Right renal pelvis (tissue), 4 donors: ENCODE measurements at places on chromosomes 7 and 10. TPM values are rescaled to one million over a fixed set of nuclear protein-coding genes. Genes with fewer than 3 reads are reported as not detected.

- no peak for DNase-seq
These were observed 318.9 kb downstream of the AHR start for GRCh38 chr7:17617380-17617779.

The PTPRN2 gene
- 9.2 TPM for polyA plus RNA-seq

DNA sequence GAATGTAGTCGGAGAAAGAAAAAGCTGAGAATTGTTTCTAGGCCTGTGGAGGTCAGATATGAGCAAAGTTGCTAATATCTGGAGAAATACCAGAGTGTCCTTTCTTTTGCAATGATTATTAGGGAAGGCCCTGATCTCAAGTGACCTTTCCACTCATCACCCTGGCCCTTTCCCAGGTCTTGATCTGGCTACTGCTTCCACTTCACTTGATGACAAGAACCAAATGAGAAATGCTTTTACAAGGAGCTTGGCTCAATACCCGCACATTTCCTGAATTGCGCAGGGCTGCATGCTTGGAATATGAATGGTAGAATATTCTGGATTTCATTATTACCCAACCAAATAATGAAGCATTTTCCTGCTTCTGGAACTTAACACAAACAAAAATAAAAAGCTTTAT is 104.6 kb downstream of the ITGB8 start:
- no peak for DNase-seq

DNA sequence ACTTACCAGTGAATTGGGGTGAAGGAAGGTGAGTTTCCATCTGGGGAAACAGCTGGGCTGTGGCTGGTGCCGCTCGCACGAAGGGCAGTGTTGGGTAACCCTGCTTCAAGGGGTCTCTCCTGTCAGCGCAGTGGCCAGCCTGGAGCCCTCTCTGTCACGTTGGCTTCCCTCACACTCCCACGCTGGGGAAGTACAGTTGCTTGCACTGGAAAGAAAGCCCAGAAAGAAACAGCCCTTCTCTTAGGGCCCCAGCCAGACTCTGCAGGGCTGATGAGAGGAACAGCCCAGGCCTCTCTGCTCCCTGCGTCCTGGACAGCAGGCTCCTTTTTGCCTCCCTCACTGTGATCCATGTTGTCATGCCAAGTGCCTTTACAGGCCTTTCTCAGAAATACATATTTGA is 40.3 kb upstream of the TRIM8 start:
- DNase-seq, result no peak

- DNase-seq, result no peak
These were observed 90.7 kb upstream of the TMEM168 start for GRCh38 chr7:112880818-112881418.

The ACHE gene
- polyA plus RNA-seq, result 7.1 TPM

The SCIN gene
- 119 TPM for polyA plus RNA-seq

GRCh38 chr10:29946953-29947700 is 112.3 kb downstream of the JCAD start:
- DNase-seq, result no peak

GRCh38 chr7:155766386-155766785 is 45.9 kb downstream of the SHH start:
- no peak for DNase-seq

The AIFM2 gene
- polyA plus RNA-seq, result 5.8 TPM

The GIMAP2 gene
- polyA plus RNA-seq, result 7.2 TPM

DNA sequence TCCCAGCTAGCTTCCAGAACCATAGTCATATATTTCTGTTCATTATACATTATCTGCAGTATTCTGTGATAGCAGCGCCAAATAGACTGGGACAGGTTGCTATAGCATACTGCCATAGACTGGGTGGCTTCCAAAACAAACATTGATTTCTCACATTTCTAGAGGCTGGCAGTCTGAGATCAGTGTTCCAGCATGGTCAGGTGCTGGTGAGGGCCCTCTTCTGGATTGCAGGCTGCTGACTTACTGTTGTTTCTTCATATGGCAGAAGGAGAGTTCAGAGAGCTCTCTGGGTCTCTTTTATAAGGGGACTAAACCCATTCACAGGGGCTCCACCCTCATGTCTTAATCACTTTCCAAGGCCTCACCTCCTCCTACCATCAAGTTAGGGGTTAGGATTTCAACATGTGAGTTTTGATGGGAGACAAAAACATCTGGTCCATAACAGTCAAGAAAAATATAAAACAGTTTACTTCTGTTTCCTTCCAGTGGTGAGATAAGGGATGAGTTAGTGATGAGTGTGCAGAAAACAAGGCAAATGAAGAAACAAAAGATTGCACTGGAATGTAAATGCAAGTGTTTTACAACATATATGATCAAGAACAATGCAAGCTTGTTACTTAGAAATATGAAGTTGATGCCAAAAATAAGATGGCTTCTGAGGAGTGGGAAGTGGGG is 399.0 kb upstream of the C7orf33 start:
- no peak for DNase-seq

DNA sequence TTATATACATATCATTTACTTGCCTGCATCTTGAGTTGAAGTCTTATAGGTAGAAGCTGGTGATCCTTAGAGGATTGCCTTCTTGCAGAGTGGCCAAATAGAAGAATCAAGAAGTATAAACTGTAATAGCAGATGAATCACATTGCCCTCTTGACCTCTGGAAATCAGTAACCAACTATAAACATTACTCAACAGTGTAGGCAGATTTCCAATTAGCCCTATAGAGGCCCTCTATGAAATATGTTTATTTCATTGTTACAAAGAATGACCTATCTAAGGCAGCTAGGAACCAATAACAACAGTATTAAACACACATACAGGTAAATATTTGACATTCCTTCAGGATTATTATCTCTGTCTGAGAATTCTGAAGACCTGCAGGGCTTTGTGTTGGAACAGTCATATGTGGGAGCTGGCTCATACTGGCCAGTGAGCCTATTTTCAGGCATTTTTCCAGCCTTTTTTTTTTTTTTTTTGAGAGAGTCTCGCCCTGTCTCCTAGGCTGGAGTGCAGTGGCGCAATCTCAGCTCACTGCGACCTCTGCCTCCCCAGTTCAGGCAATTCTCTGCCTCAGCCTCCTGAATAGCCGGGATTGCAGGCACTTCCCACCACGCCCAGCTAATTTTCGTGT is 7.2 kb upstream of the SRI start:
- no peak for DNase-seq

GRCh38 chr7:33691180-33691579 is 214.2 kb upstream of the BMPER start:
- DNase-seq, result no peak

The GRID2IP gene
- polyA plus RNA-seq, result 0.78 TPM

The CNNM1 gene
- polyA plus RNA-seq, result 1.9 TPM

The PLEKHS1 gene
- 0.20 TPM for polyA plus RNA-seq

- DNase-seq, result no peak
These were observed 35.8 kb downstream of the TAX1BP1 start for GRCh38 chr7:27775782-27776181.

The INHBA gene
- polyA plus RNA-seq, result 6.1 TPM

DNA sequence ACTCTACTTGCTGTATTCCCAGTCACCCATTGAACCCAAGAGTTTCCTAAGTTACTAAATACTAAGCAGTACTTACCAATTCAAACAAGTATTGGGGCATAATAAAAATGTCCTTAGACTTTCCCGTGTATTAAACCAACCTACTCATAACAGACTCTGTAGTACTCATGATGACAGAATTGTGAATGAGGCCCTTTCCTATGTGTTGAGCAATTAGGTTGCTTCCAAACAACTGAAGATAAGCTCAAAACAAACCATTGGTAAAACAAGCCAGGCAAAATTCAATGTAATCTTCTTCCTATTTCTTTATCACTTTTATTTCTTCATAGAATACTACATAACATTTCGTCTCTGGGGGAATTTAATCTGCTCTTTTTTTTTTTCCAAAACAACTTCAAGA is 106.5 kb upstream of the ANK3 start:
- no peak for DNase-seq

GRCh38 chr7:110918949-110919548 is 171.9 kb upstream of the LRRN3 start:
- no peak for DNase-seq

The ZNF804B gene
- polyA plus RNA-seq, result 0.45 TPM

DNA sequence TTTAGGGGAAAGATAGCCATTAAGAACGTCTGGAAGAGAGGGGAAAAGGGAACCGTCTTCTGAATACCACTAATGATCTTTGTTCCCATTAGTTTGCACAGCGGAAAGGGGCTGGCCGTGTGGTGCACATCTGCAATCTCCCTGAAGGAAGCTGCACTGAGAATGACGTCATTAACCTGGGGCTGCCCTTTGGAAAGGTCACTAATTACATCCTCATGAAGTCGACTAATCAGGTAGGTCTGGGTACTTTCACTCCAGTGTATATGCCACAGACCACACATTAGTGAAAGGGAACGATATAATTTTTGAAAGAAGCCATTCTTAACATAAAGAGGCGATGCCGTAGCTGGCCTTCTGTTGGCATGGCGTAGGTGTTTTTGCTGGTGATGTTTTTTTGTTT is 74.3 kb upstream of the PDCD4 start:
- DNase-seq, result no peak

The NPC1L1 gene
- polyA plus RNA-seq, result 3.9 TPM

- no peak for DNase-seq
These were observed 8.4 kb upstream of the TRDMT1 start for GRCh38 chr10:17209881-17210280.

- no peak for DNase-seq
These were observed 21.4 kb downstream of the DPCD start for GRCh38 chr10:101609481-101609880.

DNA sequence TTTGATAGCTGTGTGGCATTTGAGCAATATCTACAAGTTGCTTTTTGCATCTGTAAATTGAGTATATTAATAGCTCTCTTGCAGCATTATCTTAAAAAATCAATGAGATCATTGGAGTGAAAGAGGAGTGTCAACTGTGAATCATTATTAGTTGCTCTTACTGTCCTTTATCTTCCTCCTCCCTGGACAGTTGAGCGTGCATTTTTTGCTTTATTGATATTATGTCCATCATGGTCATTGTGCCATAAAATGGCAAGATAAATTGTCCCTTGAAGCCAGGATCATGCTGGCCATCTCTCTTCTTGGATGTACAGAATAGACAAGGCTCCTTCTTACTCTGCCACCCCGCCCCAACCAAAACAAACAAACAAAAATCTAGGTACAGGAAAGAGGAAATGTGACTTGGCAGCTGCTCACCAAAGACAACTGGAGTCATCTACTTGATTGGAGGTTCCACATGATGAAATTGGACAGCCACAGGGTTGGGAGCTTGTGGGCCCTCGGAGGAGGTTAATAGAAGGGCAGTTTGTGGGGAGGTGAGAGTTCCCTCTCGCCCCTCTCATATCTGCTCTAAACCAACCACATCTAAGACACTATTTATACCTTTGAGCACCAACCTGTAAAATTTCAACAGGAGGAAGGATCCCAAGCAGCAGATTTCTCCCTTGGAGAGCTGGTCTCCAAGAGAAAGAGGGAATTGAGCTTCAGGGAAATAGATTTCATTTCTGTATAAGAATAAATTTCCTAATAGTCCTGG is 252.7 kb downstream of the SKIDA1 start:
- no peak for DNase-seq

- no peak for DNase-seq
These were observed 130.6 kb upstream of the BTBD16 start for GRCh38 chr10:122140461-122140902.

The GPR15LG gene
- 1.1 TPM for polyA plus RNA-seq
